ENCODE measurements at places on chromosomes 1 and 21. TPM values are rescaled to one million over a fixed set of nuclear protein-coding genes. Genes with fewer than 3 reads are reported as not detected.

DNA sequence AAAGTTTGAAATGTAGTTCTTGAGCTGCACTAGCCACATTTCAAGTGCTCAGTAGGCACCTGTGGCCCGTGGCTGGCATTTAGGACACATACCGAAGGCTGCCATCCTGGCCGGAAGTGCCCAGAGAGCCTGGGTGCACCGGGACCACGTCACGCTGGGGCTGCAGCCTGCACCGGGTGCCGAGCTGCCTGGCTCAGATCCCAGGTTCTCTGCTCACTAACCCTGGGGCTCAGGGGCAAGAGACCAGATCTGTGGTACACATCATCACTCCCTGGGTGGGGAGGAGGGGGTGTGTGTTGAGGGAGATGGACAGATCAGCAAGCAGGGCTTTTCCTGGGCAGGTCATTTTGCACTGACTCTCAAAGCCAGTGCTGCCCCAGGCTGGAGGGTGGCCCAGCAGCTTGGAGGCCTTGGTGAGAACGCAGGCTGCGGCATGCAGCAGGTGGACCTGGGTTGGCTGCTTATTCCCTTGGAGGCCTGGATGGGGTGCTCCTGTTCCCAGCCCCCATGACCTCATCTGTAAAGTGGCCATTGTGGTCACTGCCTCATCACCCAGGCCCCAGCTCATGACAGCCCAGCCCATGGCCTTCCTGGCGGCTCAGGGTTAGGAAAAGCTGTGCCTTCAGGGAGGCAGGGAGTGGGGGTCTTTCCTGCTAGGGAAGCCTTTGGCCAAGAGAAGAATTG, 23.6 kb downstream of the TMEM201 start:
- DNase-seq, result no peak

DNA sequence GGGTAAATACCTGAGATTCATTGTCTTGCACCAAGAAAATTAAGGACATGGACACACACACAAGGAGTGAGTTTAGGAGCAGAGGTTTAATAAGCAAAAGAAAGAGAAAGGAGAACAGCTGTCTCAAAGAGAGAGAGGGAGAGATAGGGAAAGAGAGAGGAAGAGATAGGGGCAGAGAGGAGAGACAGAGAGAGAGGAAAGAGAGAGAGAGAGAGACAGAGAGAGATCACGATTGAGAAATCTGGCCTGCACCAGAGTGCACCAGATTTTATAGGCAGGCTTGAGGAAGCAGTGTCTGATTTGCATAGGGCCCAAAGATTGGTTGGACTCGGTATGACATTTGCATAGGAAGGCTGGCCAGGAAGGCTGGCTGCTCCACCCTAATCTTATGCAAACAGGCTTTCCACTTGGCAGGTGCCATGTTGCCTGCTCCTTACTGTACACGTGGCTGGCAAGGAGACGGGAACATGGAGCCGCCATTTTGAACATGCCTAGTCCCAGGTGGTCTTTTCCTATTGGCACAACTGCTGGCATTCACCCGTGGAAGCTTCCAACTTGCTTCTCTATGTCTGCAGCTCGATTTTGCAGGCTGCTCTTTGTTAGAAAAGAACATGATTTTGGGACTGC, 419.9 kb downstream of the ZP4 start:
- peak; percentile 13 for DNase-seq

- DNase-seq, result no peak
Measured at GRCh38 chr1:202698276-202698675, 12.0 kb downstream of the SYT2 start.

- no peak for DNase-seq
Measured at GRCh38 chr1:195415584-195415983, 1192.7 kb downstream of the KCNT2 start.

The OR2T29 gene
- total RNA-seq, result not detected

The PCSK9 gene
- total RNA-seq, result 6.0 TPM
